CD4-positive, alpha-beta T cell treated with Interleukin-6 at 100 ng/mL for 8 hours (primary cell): ENCODE measurements at places on chromosomes 5 and 9.

GRCh38 chr5:72785801-72786200 is 30.7 kb upstream of the TNPO1 start:
- no peak for DNase-seq

- DNase-seq = no peak
Measured at GRCh38 chr5:136332223-136333015, 32.9 kb downstream of the TRPC7 start.

- DNase-seq = peak; percentile 12
Measured at GRCh38 chr5:138180183-138180782, 1.4 kb downstream of the KIF20A start.

DNA sequence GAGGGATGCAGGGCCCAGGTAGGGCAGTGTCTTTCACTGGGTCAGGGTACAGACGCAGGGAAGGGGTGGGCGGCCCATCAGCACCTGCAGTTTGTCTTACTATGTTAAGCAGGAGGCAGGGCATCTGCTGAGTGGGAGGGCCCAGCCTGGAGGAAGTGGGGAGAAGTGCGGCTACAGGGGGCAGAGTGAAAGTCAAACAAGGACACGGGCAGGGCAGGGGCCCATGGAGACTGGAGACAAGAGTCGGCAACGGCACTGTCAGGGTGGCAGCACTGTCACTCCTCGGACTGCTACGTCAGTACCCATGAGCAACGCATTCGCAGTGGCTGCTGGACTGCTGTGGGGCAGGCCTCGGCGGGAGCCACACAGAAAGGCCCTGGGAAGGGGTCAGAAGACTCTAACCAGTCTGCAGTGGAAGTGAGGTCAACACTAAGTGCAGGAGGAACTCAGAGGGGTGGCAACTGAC is 19.7 kb downstream of the CAMSAP1 start:
- DNase-seq = peak; percentile 43

- no peak for DNase-seq
Measured at GRCh38 chr9:95752129-95752731, 123.3 kb upstream of the ERCC6L2 start.

DNA sequence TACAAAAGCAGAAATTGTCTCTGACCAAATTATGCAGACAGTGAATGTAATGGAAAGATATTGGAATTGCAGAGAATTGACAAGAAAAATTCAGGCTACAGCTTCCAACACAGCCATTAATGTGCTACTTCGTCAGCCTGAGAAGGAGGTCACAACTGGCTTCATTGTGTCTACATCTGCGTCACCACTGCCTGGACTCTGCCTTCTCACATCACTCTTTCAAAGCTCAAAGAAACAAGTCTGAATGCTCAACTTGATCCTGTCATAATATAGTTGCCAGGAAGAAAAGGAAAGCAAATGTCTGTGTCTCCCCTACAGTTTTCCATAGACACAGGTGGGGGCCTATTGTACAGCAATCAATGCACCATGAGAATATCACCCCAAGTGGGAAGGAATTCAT is 806.5 kb upstream of the CDH10 start:
- no peak for DNase-seq

GRCh38 chr5:153755913-153756500 is 265.5 kb downstream of the GRIA1 start:
- no peak for DNase-seq

DNA sequence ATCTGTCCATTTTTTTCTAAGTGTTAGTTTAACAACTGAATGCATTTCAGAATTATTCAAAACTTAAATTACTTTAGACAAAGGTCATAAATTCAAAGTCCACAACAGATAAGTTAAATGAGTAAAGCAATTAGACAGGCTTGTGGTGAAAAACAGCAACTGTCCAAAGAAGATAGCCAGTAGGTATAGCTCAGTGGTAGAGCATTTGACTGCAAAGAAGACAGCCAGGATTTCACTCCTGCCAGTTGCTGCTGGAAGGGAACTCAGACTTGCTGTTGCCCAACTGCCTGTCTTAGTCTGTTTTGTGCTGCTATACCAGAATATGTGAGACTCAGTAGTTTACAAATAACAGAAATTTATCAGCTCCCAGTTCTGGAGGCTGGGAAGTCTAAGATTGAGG is 10.0 kb downstream of the FANCC start:
- no peak for DNase-seq

- peak; percentile 83 for DNase-seq
Measured at GRCh38 chr5:143008809-143009521, 238.8 kb downstream of the ARHGAP26 start.

GRCh38 chr9:126773004-126773607 is 31.7 kb upstream of the ZBTB43 start:
- no peak for DNase-seq
